ENCODE measurements at places on chromosomes 7 and 10.

- no peak for DNase-seq
These were observed 10.9 kb upstream of the TAS2R39 start for GRCh38 chr7:143172354-143172753.

- no peak for DNase-seq
These were observed 156.5 kb upstream of the HDAC9 start for GRCh38 chr7:18338910-18339523.

DNA sequence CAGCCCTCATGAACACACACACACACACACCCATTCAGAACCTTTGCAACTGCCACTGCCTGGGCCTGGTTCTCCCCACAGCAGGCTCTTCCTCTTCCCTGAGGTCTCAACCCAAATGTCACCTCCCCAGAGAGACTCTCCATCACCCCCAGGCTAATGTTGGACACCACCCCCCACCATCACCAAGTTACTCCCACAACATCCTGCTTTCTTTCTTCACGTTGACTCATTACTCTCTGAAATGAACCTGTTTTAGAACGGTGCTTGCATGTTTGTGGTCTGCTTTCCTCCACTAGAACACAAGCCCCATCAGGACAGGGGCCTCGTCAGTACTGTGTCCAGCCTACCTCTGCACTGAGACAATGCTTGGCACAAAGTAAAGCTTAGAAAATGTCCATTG, 16.0 kb downstream of the AFAP1L2 start:
- DNase-seq, result no peak

DNA sequence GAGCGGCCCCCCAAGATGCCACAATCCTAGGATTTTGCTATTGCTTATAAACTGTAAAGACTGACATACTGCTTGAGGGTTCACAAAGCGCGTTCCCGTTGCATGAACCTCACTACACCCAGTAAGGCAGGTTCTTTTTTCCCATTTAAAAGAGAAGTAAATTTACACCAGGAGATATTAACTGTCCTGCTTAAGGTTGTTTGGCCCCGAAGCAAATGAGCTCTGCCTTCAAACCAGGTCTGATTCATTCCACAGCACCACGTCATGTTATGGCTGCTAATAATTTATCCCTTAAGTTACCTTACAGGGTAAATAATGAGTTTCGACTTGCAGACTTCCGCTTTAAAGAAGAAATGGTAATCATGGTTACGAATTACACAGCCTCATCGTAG, 559 bp upstream of the FKBP14 start:
- DNase-seq, result peak; percentile 54

GRCh38 chr7:107920048-107920772, 29.2 kb downstream of the DLD start:
- no peak for DNase-seq

- peak; percentile 44 for DNase-seq
These were observed 55.1 kb downstream of the CYCS start for GRCh38 chr7:25069900-25070443.

GRCh38 chr10:8874972-8875371, 820.5 kb downstream of the GATA3 start:
- no peak for DNase-seq

Measured in CD4-positive, alpha-beta T cell treated with Interleukin-1 beta for 1 hour (primary cell).